GM04503 (cell line): ENCODE measurements at places on chromosomes 16 and 17.

- no peak for DNase-seq
Measured at GRCh38 chr16:13036600-13036999, 135.2 kb downstream of the SHISA9 start.

DNA sequence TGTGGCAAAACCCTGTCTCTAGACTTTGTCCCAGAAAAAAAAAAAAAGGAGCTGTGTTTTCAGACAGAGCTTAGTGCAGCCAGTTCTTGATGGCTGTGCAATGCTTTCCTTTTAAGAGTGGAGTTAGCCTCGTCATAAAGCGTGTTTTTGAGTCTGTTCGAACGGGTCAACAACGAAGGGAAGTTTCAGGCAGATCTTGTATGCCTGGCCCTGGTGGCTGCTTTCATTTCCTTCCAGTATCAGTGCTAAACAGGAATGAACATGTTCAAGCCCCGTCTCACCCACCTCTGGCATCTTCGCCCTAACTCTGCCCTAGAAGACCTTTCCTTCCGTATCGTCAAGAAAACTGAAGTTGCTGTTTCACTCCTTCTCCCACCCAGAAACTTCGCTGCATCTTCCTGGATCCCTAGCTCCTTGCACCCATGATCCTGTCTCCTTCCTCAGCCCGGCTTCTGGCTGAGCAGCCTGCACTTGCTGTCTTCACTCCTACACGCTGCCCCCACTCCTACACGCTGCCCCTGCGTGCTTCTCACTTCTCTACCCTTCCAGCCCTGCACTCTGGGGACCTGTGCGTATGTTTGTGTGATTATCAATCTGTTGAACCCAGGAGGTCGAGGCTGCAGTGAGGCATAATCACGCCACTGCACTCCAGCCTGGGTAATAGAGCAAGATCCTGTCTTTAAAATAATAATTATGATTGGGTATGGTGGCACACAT, 55.3 kb downstream of the USP10 start:
- no peak for DNase-seq

GRCh38 chr17:66538776-66539175, 236.4 kb downstream of the PRKCA start:
- DNase-seq = no peak

- no peak for DNase-seq
Measured at GRCh38 chr16:15907863-15908478, 19.6 kb upstream of the CEP20 start.

- DNase-seq = no peak
Measured at GRCh38 chr16:79848719-79849118, 248.2 kb upstream of the MAF start.

GRCh38 chr16:72166954-72167561, 4.9 kb downstream of the PMFBP1 start:
- DNase-seq = no peak
